SK-N-SH treated with all-trans-retinoic acid at 6 μM for 48 hours (cell line): ENCODE measurements at places on chromosomes 4 and X.

GRCh38 chr4:186806679-186807421 is 83.2 kb upstream of the FAT1 start:
- ATAC-seq, result no peak

GRCh38 chr4:15690020-15690809 is 8.6 kb downstream of the FAM200B start:
- ATAC-seq, result peak; percentile 84

DNA sequence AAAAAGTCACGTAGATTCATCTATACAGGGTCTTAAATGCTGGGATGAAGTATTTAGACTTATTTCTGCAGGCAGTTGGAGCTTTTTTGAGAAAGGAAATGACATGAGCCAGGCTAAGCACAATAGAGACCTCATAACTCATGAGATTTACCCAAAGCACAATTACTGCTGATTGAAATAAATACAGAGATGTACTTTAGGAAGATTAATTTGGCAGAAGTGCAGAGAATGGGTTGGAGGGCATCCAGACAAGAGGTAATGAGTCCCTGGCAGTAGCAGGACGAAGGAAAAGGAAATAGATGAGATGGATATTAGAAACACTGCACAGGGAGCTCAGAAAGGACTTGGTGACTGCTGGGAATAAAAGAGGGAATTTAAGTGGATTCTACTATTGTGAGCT is 129.1 kb downstream of the SHROOM4 start:
- ATAC-seq, result no peak

- peak; percentile 80 for ATAC-seq
Measured at GRCh38 chrX:39152106-39152649, 350.9 kb downstream of the MID1IP1 start.

DNA sequence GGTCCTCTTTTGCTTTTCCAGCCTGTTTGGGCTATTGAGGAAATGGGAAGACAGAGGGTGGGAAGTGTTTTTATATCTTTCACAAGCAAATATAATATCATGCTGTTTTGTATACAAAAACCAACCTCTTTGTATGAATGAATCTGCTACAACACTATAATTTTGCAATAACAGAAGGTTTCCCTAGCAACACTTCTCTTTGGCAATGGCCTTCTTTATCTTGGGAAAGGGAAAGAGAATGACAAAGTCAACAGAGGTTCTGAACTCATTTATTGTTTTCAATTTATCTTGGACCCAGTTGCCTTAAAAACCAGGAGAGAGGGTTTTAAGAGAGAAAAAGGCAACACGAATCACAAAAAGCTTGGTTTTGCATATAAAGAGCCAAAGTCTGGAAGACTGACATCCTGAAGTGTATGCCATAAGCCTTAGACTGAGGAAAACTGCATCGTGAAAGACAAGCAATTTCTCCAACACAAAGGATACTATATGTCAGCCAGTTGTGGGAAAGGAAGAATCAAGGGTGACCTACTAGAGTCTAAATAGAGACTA is 121.8 kb upstream of the FAM241A start:
- no peak for ATAC-seq

GRCh38 chrX:155144926-155145325 is 71.3 kb upstream of the VBP1 start:
- no peak for ATAC-seq

- ATAC-seq, result no peak
Measured at GRCh38 chr4:83643036-83643435, 107.1 kb downstream of the GPAT3 start.

GRCh38 chr4:96145601-96146000 is 305.7 kb downstream of the PDHA2 start:
- ATAC-seq, result peak; percentile 22; the same call in 1 of the 3 replicates

DNA sequence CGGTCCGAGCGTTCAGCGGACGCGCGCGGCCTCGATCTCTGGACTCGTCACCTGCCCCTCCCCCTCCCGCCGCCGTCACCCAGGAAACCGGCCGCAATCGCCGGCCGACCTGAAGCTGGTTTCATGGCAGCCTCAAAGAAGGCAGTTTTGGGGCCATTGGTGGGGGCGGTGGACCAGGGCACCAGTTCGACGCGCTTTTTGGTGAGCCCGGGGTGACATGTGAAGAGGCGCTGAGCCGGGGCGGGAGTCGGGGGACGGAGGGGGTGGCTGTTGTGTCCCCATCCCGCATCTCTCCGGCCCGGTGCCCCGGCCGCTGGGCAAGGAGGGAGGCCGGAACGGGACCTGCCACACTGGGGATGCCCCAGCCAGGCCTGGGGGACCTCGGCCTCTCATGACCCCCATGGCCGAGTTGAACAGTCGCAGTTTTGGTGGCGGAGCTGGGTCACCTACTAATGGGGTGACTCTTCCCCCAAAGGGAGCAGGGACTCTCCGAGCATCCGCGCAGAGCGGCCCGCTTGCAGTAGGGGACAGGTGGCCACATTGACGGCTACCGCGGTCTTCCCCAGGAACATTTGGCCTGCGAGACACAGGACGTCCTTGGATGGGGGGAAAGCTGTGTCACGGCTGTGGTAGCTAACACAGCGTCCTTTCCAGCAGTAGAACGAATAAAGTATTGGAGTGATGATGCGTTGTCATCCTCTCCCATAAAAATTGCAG is at the start of gene GK:
GK (plus strand) TSS at position 9 of the 717 bp plus-strand sequence; CDS start at position 124, 115 bp downstream.
- ATAC-seq, result peak; percentile 25

DNA sequence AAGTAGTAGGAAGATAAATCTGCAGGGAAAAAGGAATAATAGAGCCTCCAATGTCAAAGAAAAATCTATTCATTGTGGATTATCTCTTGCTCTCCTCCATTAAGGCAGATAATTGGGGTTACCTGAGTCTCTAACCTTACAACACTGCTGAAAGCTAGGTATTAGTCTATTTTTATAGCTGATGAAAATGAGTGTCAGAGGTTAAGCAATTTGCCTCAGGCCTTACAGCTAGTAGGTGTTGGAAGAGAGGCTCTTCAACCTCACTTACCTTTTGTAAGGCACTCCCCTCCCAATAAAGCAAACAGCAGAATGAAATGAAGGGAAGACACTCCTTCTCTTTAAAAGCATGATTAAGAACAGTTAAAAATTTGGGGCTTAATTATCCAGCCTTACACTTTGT is 45.4 kb upstream of the GAB1 start:
- ATAC-seq, result no peak
